ENCODE measurements at places on chromosomes 4 and X.
A peak's percentile ranks its signal among the peaks of the same experiment; 100 is the strongest.

- no peak for DNase-seq
Observed at GRCh38 chrX:135436966-135437866, 15.5 kb downstream of the SMIM10L2A start.

DNA sequence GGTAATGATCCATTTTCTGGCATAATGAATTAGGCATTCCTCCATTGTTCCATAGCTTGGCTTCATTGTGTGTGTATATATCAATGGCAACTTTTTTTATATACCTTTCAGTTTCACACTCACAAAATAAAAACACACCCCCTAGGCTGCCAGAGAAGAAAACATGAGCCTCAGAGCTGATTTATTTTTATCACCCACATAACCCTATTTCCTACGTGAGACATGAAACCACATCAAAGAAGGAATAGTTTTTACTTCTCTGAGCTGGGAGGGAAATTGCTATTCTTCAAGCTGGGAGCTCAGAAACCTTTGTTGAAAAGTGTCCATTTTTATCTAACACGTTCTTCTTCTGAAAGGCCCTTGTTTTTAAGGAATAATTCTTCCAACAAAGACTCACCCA lies 126.7 kb upstream of the RAI2 start:
- no peak for DNase-seq

GRCh38 chr4:955161-955921 lies 18.0 kb downstream of the DGKQ start:
- DNase-seq: no peak

DNA sequence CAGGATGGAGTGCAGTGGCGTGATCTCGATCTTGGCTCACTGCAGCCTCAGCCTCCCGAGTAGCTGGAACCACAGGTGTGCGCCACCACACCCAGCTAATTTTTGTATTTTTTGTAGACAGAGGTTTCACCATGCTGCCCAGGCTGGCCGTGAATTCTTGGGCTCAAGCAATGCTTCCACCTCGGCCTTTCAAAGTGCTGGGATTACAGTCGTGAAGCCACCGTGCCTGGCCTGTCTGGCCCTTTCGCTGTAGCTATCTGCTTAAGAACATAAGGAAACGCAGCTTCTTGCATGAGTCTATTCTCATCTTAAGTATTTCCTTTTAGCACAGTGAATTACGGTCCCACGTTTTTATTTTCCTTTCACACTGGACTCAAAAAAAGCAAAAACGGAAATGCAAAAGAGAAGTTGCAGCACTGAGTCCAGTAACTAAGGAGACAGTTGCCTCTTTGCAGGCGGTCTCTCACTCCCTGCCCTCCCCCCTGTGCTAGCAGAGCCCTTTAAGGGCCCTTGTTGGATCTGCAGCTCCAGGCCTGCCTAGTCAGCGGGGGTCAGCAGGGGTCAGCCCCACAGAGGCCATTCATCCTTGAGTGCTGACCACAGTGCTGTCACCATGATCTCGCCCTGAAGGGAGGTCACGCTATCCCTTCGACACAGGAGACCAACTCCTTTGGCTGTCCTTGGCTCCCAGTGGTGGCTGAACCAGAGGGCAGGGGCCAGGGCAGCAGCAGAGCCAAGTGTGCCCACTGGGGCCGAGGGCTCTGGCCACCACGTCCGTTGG lies 21.8 kb upstream of the TBC1D14 start:
- no peak for DNase-seq

- DNase-seq: peak; percentile 95
Observed at GRCh38 chr4:168604496-168605373, 107.9 kb downstream of the PALLD start.

- no peak for DNase-seq
Observed at GRCh38 chr4:130092187-130093015, 996.4 kb downstream of the C4orf33 start.

DNA sequence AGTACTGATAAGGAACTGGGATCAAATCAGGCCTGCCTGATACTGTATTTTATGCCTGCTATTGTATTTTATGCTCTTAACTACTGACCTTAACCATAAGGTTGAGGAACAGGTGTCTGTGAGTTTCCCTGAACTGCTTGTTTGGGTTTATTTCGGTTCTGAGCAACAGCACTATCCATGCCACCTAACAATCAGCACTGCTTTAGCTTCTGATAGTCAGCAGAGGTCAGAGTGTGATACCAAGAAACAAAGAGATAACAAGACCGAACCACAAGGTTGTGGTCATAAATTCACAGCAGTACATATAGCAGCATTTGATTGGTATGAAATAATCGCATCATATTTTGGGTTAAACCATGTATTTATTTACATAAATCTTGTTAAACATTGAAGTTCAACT lies 362.2 kb downstream of the FGF13 start:
- DNase-seq: no peak

GRCh38 chr4:26887143-26887542 lies 26.5 kb downstream of the STIM2 start:
- DNase-seq: no peak

DNA sequence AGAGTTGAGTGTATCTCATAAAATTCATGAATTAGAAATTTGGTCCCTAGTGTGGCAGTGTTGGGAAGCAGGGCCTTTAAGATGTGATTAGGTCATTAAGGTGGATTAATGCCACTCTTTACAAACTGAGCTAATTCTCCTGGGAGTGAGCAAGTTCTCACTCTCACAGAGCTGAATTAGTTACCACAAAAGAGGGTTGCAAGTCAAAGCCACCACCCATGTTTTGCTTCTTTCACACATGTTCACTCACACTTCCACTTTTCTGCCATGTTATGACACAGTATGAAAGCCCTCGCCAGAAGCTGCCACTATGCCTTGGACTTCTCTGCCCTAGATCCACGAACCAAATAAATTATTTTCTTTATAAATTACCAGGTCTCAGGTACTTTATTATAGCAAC lies 332.1 kb downstream of the ARAP2 start:
- no peak for DNase-seq

DNA sequence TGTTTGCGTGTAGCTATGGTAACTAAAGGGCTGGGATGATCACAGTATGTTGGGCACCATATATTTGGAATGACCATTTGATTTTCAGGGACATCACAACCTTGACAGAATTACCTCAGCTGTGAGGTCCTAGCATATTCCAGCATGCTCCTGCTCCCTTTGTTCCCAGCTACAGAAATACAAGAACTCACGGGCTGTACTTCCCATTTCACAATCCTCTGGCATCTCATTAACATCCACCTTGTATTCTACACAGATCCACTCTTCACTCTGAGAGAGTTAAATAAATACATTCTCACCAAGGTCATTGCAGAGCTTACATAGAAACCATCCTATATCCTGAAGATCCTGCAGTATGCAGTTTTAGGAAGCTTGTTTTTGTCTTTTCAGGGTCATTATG lies 169.7 kb downstream of the FRMPD4 start:
- no peak for DNase-seq

DNA sequence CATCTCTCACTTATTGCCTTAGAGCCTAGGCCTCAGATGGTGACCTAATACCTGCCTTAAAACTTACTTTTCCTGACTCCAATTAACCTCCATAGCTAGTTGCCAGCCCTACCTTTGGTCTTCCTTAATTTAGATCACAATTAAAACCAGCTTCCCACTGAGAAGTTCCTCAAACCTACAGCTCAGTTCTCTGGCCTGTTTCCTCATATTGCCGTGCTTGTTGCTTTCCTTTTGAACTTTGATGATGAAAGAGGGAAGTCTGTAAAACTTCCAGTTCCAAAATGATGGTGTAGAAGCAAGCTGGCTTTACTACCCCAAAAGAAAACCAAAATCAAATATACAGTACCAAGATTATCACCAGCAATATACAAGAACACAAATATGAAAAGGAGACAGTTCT lies 28.9 kb upstream of the CAMK2D start:
- DNase-seq: no peak

- DNase-seq: no peak
Observed at GRCh38 chr4:23235628-23236390, 543.1 kb downstream of the GBA3 start.

GRCh38 chrX:65035446-65035770 lies 59.2 kb upstream of the ZC4H2 start:
- peak; percentile 21 for DNase-seq

DNA sequence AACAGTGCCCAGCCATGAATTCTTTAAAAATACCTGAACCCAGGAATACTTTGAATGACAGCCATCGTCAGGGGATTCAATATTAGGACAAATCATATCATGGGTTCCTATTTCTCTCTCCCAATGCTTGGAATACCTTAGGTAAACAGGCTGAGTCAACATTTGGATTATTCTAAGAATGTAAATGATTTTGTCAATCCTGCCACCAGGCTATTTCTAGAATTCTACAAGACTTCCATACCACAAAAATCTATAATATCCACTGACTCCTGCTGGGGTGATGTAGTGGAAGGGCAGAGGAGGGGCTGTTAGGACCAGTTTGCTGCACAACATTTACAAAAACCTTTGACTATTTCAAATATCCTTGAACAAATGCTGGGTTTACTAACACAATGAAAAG lies 65.2 kb downstream of the IGFBP7 start:
- peak; percentile 49 for DNase-seq

- peak; percentile 89 for DNase-seq
Observed at GRCh38 chr4:107913283-107913899, 18.0 kb upstream of the CYP2U1 start.

- DNase-seq: no peak
Observed at GRCh38 chr4:113303315-113303714, 253.9 kb downstream of the ANK2 start.

DNA sequence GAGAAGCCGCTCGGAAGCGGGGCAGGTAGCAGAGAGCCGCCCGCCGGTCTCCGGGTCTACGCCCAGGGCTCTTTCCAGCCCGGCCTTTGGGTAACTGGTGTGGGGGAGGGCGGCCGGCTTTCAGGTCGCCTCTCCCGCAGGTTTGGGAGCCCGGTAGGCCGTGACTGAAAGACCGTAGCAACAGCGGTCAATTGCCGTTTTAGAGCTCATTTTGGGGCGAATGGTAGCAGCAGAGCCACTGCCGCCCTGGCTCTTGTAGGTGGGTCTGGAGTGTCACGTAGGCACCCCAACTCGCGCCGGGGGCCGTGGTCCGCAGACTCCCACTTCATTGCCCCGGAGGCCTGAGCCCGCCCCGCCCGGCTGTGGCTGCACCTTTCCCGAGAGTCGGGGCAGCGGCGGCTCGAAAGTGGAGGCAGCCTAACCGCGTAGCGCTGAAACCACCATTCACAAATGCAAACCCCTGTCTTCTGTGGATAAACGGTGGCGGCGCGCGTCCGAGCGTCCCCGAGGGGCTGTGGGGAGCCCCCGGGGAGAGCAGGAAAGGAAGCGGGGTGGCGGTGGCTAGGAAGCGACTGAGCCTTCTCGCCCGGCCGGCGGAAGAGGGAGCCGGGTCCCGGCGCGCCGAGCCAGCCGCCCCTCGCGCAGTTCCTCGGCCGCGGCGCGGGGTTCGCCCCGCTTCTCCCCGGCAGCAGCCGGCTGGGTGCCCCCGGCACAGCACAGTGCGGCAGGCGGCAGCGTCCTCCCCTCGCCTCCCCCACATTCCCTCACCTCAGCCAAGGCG lies 2185.1 kb upstream of the TENM3 start:
- peak; percentile 3 for DNase-seq

GRCh38 chr4:106312377-106312776 lies 3.6 kb downstream of the TBCK start:
- peak; percentile 7 for DNase-seq

DNA sequence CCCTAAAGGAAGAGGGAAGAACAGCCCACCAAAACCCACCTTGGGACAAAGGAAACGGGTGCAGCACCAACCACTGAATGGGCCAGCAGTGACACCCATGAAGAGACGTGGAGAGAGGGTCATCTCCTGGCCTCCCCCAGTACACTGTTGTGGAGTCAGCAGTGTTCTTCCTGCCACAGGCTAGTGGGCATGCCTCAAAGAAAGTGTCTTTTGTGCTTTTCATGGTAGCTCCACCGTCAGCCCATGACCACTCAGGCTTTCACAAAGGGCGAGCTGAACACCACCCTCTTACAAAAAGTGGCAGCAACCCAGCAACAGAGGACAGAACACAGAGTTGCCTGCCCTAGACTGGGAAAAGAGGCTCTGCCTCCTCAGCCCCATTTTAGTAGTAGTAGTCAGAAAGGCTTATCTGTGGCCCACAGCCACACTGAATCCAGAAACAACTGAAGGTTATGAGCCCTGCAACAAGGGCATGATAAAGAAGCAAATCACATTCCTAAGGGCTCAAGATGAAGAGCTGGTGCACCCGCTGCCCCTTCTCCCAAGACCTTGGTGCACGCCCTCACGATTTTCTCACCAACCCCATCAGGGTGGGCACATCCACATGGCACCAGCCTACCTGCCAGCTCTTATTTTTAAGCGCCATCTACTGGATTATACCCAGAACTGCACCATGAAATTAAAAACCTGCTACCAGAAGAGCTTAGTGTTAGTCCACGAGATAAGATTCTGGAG lies 53.1 kb downstream of the RAB28 start:
- DNase-seq: no peak

DNA sequence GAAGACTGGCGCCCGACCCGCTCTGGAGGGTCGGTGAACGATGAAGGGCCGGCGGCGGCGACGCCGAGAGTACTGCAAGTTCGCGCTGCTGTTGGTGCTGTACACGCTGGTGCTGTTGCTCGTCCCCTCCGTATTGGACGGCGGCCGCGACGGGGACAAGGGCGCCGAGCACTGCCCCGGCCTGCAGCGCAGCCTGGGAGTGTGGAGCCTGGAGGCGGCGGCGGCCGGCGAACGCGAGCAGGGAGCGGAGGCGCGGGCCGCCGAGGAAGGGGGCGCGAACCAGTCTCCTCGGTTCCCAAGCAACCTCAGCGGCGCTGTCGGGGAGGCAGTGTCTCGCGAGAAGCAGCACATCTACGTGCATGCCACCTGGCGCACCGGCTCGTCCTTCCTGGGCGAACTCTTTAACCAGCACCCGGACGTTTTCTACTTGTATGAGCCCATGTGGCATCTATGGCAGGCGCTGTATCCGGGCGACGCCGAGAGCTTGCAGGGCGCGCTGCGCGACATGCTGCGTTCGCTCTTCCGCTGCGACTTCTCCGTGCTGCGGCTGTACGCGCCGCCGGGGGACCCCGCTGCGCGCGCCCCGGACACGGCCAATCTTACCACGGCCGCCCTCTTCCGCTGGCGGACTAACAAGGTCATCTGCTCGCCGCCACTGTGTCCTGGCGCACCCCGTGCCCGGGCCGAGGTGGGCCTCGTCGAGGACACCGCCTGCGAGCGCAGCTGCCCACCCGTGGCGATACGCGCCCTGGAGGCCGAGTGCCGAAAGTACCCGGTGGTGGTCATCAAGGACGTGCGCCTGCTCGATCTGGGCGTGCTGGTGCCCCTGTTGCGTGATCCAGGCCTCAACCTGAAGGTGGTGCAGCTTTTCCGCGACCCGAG lies 568 bp downstream of the CHST7 start:
- peak; percentile 59 for DNase-seq

DNA sequence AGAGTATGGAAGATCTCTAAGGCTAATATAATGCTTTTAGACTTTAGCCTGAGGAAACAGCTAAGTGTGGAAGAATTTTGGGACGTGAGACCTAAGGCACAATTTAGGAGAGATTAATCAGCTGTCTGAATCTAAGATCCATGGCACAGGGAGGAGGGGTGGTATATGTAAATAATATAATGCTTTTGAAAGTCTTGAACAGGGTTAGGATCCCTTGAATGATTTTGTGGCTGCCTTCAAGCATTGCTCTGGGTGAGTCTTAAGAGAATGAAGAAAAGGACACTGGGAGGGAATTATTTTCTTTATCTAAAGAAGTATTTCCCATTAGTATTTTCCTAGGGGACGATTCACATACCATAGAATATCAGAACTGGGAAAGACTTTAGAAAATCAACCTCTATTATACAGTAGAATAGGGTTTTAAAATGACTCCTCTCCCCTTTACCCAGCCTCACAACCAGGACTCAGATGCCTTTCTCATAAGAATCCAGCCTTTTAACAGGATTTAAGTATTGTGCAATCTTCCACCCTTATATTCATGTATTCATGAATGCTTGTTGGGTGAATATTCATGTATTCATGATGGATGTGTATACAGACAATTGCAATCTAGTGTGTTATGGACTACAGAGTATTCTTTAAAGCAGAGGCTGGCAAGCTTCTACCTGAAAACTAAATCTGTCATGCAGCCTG lies 664.2 kb upstream of the CPEB2 start:
- DNase-seq: peak; percentile 15
